HS-27A (cell line): ENCODE measurements at places on chromosomes 5 and 9.
A peak's percentile ranks its signal among the peaks of the same experiment; 100 is the strongest.

- no peak for DNase-seq
Observed at GRCh38 chr5:129978270-129978669, 74.0 kb downstream of the CHSY3 start.

- DNase-seq = peak; percentile 55
Observed at GRCh38 chr5:132293066-132293991, 865 bp upstream of the SLC22A4 start.

DNA sequence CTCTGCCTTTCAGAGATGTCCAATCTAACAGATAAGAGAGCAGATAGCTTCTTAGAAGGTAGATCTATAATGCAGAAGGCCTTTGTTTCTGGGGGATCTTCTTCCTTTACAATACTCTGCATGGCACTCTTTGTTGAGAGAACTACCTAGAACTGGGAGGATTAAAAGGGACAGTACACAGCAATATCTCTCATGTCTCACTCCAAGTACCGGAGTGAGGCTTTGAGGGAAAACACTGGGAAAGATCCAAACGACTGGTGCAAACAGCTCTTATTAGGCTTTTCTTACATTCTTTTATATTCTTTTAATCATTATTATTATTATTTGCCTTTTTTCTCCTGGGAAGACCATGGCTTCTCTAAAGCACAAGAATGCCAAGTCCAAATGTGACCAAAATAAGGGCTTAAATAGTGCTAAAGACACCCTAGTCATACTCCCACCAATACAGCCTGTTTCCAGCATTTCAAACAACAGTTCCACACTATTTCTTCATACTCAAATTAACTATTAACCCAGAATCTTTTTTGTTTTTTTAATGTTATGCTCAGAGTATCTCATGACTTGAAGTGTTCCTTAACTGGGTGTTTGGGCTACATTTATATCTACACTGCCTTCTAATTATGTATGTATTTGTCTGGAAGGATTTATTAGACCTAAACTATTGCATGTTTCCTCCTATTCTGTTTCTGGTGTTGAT, 52.7 kb downstream of the ABHD17B start:
- DNase-seq = no peak

DNA sequence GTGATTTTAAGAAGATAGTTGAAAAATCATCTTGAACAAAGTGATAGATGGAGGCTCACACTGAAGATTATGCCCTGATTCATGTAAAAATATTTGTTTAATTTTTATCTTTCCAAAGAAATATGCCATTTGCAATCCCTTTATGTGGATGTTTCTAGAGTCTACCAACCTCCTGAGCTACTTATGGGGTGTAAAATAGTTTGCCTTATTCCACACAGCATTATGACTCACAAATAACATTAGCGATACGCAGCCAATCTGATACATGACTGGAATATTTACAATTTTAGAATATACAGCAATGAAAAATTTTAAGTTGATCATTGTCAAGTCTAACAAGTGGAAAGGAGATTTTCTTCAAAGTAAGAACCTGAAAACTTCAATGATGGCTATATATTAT, 327.5 kb downstream of the EDIL3 start:
- no peak for DNase-seq

GRCh38 chr5:123865641-123866040, 353.7 kb downstream of the CSNK1G3 start:
- DNase-seq = no peak

GRCh38 chr9:98374385-98375051, 119.1 kb upstream of the TBC1D2 start:
- peak; percentile 50 for DNase-seq

GRCh38 chr5:66875315-66875714, 279.1 kb downstream of the MAST4 start:
- no peak for DNase-seq

GRCh38 chr5:51657340-51658240, 274.3 kb downstream of the ISL1 start:
- no peak for DNase-seq

DNA sequence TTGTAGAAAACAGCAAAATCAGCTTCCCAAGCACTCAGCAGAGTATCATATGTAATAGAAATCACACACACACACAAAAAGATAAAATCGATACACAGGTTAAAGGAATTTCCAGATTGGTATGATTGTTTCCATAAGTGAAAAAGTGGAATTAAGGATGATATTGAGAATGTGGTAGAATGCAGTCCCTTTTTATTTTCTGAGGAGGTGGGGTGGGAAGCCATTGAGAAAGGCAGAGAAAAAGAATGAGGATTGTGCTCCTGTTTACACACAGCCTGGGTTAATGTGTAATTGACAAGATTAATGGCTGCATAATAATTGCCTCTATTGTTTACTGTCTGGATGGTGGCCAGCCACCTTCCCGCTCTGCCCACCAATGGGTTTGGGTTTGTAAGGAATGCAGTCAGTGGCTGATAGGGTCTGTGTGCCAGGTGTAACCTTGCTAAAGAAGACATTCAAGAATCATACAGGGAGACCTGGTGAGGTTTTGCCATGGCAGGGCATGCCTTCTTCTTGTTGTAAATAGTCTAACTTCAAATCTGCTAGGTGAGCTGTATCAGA, 177.2 kb upstream of the MAP3K1 start:
- DNase-seq = no peak

DNA sequence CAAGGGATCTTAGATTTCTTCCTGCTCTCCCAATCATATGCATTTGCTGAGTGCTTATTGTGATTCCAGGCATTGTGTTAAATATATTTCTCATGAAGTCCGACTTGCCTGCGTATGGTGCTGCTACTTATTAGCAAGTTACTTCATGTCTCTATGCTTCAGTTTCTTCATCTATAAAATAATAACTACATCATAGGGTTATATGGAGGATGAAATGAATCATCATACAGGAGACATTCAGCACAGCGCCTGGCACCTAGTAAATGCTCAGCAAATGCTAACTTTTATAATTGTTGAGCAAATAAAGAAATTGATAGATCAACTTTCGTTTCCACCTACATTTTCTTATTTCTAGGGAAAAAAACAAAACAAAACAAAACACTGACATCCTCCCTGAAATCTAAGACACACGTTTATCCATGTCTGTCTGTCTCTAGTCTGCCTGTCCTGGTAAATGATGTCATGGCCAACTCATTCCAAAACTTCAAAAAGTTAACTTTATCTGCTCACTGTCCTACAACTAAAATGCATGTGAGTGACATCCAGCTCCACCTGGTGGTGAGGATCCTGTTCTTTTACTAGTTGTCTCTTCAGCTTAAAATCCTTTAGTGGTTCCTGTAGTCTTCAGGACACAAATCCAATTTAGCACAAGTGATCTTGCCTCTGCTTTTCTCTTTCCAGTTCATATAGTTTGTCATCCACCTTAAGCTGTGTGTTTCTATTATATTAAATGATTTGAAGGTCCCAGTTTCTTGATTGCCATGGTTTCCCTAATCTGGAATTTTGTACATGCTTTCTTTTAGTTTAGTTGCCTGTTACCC, 27.7 kb downstream of the PPP3R2 start:
- no peak for DNase-seq

- no peak for DNase-seq
Observed at GRCh38 chr9:114261026-114261425, 61.9 kb upstream of the ORM1 start.

GRCh38 chr9:99576002-99576401, 245.7 kb upstream of the NR4A3 start:
- no peak for DNase-seq

DNA sequence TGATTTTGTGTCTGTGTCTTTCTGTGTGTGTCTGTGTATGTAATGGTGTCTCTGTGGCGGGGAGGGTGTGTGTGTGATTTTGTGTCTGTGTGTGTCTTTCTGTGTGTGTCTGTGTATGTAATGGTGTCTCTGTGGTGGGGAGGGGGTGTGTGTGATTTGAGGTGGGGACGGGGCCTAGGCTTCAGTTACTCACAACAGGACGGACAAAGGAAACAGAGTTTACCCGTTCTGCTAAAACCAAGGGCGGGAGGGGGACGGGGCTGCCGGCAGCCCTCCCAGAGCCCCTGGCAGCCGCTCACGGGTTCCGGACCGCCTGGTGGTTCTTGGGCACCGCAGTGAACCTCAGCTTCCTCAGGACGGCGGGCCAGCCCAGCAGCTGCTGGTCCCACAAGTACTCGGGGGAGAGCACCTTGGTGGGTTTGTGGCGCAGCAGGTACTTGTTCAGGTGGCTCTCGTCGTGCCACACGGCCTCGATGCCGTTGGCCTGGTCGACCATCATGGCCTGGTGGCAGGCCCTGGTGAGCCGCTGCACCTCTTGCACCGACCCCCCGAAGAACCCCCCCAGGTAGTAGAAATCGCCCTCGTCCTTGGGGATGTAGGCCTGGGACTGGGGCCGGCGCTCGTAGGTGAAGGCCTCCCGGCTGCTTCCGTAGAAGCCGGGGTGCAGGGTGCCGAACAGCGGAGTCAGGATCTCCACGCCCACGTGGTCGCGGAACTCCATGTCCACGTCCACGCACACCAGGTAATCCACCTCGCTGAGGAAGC, 19.4 kb downstream of the ABO start:
- DNase-seq = no peak

- DNase-seq = no peak
Observed at GRCh38 chr9:121237916-121238315, 30.0 kb upstream of the GSN start.

- DNase-seq = no peak
Observed at GRCh38 chr5:176915906-176916305, 16.8 kb upstream of the HK3 start.

GRCh38 chr9:35529161-35529823, 39.4 kb downstream of the RUSC2 start:
- no peak for DNase-seq

- DNase-seq = no peak
Observed at GRCh38 chr5:136115183-136115865, 17.3 kb upstream of the SMAD5 start.

GRCh38 chr5:95861864-95862561, 39.5 kb upstream of the GLRX start:
- no peak for DNase-seq

- no peak for DNase-seq
Observed at GRCh38 chr5:108109059-108109458, 272.8 kb downstream of the FBXL17 start.

DNA sequence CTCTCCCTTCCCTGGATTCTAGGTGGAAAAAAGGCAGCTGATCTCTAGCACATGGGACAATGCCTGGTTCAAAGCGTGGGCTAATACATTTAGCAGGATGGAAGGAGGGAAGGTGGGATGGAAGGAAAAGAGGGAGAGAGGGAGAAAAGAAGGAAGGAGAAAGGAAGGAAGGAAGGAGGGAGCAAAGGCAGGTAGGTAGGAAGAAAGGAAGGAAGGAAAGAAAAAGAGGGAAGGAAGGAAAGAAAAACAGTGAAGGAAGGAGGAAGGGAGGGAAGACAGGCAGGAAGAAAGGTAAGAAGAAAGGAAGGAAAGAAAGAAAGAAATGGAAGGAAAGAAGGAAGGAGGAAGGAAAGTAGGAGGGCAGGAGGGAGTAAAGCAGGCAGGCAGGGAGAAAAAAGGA, 12.2 kb upstream of the PALM2AKAP2 start:
- DNase-seq = no peak

- DNase-seq = no peak
Observed at GRCh38 chr9:38192731-38193265, 123.8 kb upstream of the SHB start.

- DNase-seq = no peak
Observed at GRCh38 chr9:134432471-134432870, 106.2 kb downstream of the RXRA start.

GRCh38 chr9:76602199-76602598, 143.2 kb downstream of the GCNT1 start:
- DNase-seq = no peak

- DNase-seq = no peak
Observed at GRCh38 chr5:148372166-148372725, 11.5 kb upstream of the FBXO38 start.

DNA sequence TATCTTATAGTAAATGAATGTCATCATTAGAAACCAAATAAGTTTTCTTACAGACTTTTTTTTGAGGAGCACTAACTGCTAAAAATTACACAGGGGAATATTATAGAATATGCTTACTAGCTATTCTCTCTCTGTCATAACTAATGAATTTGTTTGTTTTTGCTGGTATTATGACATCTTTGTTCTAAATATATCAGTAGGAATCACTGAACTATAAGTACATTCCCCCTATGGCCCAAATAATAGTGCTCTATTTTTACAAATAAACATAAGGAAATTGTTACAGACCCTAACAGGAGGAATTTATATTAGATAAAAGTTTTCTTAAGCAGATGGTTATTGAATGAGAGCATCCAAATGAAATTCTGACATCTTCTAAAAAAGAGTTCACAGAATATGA, 83.0 kb upstream of the RIOK2 start:
- no peak for DNase-seq

DNA sequence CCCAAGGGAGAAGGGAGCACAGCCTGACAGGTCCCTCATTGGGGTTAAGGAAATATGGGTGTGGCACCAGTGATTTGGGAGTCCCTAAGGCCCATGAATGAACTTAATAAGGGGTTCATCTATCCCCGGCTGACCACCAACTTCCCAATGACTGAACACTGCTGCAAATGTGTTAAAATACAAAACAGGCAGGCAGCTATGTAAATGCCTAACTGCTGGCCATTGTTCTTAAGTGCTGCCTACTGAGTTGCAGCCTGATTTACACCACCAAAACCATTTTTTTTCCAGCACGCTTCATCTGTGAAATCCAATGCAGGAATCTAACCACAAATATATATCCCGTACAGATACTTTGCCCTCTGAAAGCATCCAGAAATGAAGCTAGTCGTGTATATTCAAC, 478.5 kb downstream of the PTPRD start:
- DNase-seq = no peak

DNA sequence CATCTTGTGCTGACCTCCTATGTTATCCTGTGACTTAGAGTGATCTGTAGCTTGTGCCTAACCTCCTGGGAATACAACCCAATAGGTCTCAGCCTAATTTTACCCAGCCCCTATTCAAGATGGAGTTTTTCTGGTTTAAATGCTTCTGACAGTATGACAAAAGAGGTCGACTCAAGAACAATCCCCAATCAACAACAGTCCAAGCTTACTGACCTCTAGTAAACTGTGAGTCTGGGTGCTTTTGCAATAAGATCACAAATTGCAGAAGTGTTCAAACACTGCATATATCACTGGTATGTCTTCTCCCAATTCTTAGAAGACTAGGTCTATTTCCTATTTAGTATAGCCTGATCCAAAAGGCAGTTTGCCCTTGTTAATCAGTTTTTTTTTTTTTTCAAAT, 323.5 kb upstream of the PTGER4 start:
- DNase-seq = no peak

DNA sequence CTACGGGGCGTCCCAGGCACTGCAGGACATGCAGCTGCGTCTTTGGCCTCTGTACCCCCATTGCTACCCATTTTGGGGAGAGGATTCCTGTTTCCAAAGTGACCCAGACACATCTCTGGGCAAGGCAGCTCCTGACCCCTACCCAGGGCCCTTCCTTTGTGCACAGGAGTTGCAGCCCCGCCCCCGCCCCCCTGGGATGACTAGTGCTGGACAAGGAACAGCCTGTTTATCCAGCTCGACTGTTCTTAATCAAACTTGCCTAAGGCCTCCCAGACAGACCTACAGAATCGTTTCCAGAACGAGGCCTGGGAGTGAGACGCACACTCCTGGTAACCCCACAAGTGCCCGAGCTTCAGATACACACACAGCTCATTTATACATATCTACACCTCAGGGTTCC, 13.2 kb downstream of the DIPK1B start:
- no peak for DNase-seq

GRCh38 chr5:105956456-105957196, 1714.1 kb downstream of the EFNA5 start:
- DNase-seq = peak; percentile 24

- DNase-seq = no peak
Observed at GRCh38 chr9:71822456-71822855, 54.1 kb upstream of the CEMIP2 start.

- DNase-seq = no peak
Observed at GRCh38 chr9:87585123-87585855, 87.6 kb downstream of the DAPK1 start.

- no peak for DNase-seq
Observed at GRCh38 chr5:40791715-40792139, 6.4 kb downstream of the PRKAA1 start.
